ENCODE measurements at places on chromosomes 1 and 21.

DNA sequence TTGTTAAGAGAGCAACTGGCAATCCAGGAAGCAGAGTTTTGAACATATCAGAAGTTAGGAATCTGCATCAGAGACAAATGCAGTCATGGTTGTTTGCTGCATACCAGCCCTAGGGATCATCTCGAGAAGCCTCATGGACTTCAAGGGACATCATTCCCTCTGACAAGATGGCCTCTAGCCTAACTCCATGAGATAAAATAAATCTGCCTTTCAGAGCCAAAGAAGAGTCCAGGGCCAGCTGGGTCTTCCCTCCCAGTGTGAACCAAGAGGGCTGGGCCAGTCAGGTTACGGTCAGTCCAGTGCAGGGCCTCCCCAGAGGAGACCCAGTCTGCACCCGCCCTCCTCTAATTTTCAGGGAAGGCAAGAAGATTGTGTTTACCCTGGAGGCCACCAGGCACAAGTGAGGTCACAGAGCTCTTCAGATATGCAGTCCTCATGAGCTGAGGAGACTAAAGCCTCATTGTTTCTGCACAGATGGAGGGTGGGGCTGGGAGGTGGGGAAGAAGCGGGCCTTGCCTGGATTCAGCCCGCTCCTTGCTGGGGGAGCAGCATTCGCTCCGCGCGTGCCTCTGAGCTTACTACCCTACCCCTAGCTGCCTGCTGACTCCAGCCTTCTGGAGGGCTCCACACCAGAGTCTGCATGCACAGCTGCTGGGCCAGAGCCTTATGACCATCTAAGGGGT is 52.8 kb downstream of the CAPN2 start:
- no peak for DNase-seq

DNA sequence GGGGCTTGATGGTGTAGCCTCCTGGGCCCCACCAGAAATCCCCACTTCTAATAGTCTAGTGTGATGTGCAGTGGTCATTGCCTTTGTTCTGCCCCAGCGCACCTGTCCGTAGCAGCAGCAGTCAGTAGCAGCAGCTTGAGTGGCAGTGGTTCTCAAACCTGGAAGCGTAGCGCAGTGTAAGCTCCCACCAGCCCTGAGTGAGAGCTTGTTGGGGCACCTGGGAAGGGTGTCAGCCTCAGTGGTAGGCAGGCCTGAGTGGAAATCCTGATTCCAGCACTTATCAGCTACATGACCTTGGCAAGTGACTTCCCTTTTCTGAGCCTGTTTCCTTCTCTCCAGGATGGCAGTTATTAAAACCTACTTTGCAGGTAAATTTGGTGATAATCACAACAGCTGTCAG is 41.6 kb upstream of the EPHA8 start:
- DNase-seq = no peak

- DNase-seq = no peak
Observed at GRCh38 chr21:36773117-36773516, 74.2 kb downstream of the SIM2 start.

GRCh38 chr1:23798662-23799142 is 1.9 kb downstream of the GALE start:
- no peak for DNase-seq

GRCh38 chr1:21297975-21298374 is 7.7 kb upstream of the ECE1 start:
- DNase-seq = no peak

DNA sequence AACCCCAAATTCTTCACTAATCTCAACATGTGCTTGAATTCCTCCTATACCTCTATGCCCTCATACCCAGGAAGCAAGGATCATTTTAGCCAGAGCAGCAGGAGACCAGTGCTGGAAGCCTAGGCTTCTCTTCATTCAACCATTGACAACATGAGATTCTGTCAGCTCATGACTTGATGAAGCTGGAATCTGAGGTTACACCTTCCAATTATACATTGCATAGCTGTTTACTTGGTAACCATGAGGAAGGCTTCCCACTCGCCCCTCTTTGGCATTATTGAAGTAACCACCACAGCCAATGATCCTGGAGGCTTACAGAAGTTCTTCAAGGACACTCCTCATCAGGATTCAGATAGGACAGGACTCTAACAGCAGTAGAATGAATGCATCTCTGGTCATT is 160.3 kb downstream of the TPR start:
- no peak for DNase-seq

DNA sequence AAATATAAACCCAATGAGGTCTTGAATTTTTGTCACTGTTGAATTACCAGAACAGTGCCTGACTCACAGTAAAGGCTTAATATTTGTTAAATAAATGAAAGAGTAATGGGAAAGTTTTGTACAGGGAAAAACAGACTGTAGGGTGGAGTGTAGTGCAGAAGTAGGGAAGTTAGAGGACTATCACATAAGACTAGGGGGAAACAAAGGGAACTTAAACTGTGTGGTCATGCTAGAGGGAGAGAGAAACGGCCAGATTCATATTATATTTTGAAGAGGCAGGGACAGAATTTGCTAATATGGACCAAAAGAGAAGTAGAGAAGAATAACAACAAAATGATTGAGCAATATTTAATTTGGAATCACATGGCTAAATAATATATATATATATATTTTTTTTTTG is 14.8 kb downstream of the CTSK start:
- DNase-seq = no peak

- DNase-seq = no peak
Observed at GRCh38 chr1:91545506-91546300, 45.1 kb downstream of the CDC7 start.

- no peak for DNase-seq
Observed at GRCh38 chr1:198680174-198680875, 41.5 kb downstream of the PTPRC start.

DNA sequence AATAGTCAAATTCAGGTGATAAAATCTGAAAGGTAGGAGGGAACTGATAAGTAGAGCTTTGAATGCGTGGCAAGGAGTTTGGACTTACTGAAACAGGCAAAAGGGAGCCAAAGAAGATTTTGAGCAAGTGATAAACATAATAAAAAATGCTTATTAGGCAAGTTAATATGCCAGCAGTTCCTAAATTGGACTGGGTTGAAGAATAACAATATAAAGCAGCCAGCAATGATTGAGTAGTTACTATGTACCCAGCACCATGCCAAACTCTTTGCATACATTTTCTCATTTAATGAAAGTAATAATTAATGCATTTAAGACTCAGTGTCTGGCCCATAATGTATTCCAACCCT is 23.8 kb upstream of the AHCYL1 start:
- no peak for DNase-seq

GRCh38 chr1:36590771-36591170 is 108.1 kb upstream of the CSF3R start:
- DNase-seq = no peak

GRCh38 chr1:230703679-230704385 is 10.1 kb downstream of the AGT start:
- DNase-seq = no peak

DNA sequence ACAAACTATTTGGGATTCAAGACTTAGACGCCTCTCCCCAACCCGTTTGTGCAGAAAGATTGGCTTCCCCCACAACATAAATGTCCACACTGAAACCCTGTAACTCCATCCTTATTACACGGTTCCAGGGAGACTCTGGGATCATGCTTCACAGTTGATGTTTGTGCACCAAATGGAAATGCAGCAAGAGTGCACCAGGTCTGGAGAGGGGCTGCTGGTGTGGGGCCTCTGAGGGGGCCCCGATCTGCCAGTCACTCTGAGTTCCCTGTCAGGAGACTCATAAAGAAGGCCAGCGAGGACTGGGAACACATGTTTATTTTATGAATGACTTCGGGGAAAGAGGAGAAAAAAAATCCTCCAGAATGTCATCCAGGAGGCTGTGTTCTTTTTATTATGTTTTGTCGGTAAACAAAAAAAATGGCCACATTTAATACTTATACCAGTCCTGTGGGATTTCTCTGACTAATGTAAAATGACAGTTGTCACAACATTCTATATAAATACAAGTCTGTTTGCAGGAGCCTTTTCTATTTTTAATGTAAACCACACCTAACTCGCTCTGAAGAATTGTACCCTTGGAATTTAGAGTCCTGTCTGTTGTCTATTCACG is 439.1 kb upstream of the VAMP3 start:
- DNase-seq = no peak

- DNase-seq = peak; percentile 6
Observed at GRCh38 chr1:172338295-172338735, 82.2 kb upstream of the C1orf105 start.

DNA sequence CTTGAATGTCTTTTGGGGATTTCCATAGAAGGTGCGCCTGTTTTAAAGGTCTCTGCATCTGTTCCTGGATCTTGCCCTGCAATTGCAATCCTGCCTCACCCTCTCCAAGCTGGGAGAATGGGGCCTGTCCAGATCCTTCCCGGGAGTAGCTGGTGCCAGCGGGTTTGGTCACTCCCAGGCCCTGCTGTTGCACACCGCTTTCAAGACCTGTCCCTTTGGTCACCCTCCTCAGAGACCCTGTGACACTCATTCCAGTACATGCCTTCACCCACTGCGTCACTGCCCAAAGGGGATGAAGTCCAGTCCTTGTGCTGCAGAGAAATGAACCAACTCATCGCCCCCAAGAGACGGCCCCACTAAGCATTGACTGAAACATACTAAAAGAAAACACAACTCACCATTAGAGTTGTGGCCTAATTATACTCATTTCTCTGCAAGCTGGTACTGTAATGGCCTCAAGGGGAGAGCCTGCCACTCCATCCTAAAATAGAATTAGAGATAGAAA is 1.9 kb upstream of the IRF2BP2 start:
- peak; percentile 17 for DNase-seq

- no peak for DNase-seq
Observed at GRCh38 chr1:24762133-24762676, 17.0 kb downstream of the CLIC4 start.

DNA sequence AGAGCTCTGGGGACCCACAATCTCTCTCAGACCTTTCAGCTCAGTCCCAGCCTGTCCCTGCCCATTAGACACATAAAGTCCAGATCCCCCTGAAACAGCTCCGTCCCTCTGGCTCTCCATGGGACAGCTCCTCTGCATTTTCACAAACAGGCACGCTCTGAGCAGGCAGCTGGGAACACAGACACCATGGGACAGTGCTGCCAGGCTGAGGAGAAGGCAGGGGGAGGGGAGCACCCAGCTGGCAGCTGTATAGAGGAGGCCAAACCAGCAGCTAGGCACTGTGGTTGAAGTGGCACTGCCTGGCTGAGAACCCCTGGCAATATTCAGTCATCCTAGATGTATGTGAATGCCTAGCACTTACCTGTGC is 2.0 kb downstream of the TMEM63A start:
- DNase-seq = no peak

DNA sequence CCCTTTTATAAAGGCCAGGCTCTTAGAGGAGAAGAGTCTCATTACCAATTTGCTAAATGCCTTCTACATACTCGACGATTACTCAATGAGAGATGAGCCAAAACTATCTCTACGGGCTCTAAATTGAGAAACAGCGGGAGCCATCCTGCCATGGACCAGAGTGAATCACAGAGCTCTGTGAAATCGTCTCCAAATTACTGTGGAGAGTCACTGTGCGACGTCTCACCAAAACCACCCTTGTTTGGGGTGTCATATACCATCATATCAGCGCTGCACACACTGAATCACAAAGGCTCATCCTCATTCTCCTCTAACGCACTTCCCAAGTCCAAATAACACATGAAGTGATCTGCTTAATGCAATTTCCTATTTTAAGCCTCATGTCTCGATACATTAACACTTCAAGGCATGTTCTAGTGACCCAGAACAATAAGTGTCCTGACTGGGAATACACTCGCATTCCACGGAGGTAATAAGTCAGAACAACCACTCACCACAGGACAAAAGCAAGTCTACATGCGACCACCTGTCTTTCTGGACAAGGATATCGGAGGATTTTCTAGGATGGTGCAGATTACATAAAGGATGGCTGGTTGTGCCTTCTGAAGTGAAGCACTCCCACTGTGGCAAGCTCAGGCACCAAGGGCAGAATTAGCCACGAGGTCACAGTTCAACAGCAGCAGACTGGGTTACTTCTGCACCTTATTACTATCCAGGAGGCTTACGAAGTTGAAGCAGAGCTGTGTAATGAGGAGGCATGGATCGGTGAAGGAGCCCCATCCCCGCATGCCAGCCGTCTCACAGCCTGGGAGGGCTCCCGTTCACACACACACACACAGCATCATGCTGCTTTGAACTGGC is 44.3 kb downstream of the NID1 start:
- no peak for DNase-seq

DNA sequence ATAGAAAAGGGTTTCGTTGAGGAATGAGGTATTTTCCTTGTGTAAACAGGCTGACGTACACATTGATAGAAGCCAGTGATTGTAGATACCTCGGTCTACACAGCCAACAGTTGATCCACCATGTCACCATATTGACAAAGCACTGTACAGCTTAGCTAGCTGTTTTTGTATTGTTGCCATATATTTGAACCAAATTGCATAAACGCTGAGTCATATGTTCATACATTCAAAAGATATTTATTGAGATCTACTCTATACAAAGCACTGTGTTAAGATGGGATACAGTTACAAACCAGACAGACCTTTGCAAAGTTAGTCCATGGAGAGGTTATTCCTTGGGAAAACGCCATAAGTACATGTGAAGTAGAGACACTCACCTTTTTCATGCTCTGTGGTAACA is 132.4 kb upstream of the ATP1B1 start:
- no peak for DNase-seq

- DNase-seq = peak; percentile 1
Observed at GRCh38 chr1:16615253-16616252, 2.2 kb upstream of the NBPF1 start.

GRCh38 chr1:246032031-246032551 is 475.0 kb downstream of the SMYD3 start:
- DNase-seq = no peak

- DNase-seq = no peak
Observed at GRCh38 chr21:25813917-25814316, 79.1 kb downstream of the GABPA start.

- DNase-seq = no peak
Observed at GRCh38 chr1:51265618-51266017, 29.5 kb downstream of the RNF11 start.

DNA sequence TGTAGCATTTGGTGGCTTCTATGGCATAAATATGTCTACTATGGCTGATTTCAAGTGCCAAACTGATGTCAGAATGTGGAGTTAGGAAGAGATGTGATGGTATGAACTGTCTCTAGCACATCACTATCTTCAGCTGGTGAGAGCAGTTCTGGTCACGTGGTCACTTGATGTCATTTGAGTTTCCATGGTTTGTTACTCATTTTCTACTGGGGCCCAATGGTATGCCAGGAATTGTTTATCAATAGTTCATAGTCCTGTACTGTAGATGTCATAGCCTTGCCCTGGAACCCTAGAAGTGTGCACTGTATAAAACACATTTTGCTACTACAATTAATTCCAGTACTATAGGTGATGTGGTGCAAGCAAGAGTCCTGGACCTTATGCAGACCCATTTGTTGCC is 153.7 kb downstream of the PDE4B start:
- no peak for DNase-seq

DNA sequence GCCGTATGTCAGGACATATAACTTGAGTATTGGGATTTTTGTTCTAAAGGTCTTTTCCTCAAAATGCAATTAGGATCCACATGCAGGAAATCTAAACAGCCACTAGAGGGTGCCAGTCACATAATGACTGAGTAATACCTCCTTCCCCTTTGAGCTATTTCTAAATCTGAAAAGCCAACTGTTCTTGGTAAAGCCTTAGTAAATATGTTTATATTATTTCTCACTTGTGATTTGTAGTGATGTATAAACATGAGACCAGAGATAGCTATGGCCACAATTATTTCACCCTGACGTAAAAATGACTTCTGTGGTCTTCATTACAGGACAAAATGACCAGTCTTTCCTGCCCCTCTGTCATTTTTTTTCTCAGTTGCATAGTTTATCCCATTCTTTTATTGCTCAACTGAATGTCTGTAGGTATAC is 41.0 kb upstream of the DR1 start:
- DNase-seq = peak; percentile 25

- DNase-seq = no peak
Observed at GRCh38 chr21:34031835-34032370, 41.5 kb upstream of the MRPS6 start.
